Activated T-cell treated with anti-CD3 and anti-CD28 coated beads, Interleukin-2, amount 50 U/mL, for 24 hours (primary cell): ENCODE measurements at places on chromosomes 7 and 10.

- no peak for DNase-seq
These were observed 646.7 kb downstream of the PARD3 start for GRCh38 chr10:34168439-34168838.

GRCh38 chr7:66634816-66635215, 6.1 kb downstream of the KCTD7 start:
- no peak for DNase-seq

- no peak for DNase-seq
These were observed 2.5 kb downstream of the PRR15 start for GRCh38 chr7:29565982-29566746.

- DNase-seq: no peak
These were observed 366.2 kb downstream of the PCDH15 start for GRCh38 chr10:54434782-54435181.

DNA sequence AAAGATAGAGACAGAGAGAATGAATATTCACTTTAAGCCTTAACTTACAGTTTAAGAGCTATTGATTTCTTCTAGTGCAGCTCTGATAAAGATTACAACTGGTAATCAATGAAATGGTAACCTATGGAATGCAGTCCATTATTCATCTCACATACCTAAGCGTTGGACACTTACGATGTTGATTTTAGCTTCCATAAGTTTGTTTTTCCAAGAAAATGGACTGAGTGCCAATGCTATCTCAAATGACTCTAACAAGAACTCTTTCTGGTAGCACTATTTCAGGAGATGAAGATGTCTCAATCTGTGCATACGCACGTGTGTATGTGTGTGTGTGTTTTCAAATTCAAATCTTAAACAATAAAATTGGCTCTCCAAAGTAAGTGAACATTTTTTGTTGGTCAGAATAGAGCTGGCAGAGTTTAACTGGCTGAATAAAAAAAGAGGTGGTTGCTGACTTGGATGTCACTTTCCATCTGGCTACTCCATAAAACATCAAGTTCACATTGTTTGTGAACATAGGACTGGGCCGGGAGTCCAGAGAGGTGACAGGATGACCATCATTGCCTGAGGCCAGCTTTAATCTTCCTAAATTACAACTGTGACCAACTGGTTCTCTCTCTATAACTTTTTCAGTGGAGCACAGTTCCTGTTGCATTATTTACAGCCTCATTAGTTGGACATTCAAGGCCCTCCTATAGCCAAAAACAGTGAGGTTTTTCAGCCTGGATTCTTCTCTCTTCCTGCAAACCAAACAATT, 106.9 kb upstream of the CSTF2T start:
- no peak for DNase-seq

GRCh38 chr7:139623518-139623917, 100.0 kb downstream of the CLEC2L start:
- no peak for DNase-seq

DNA sequence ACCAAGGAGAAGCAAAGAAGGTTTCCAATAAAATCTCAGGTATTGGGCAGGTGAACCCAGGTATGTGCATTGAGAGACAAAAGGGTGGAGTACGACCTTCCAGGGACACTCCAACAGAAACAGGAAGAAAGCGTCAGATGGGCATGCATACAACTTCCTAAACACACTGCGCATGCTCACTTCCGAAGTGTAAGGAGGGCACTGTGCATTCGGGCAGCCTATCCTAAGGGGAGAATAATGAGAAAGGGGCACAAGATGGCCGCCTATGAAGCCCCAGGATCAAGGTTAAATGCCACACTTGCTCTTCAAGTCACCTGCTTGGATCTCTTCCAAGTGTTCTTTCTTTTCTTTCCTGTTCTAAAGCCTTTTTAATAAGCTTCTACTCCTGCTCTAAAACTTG, 39.4 kb upstream of the PRSS1 start:
- no peak for DNase-seq

GRCh38 chr10:102546606-102547320, 43.0 kb downstream of the SUFU start:
- no peak for DNase-seq

GRCh38 chr7:155811895-155812761, at the start of gene SHH:
SHH (minus strand) TSS chr7:155812463; CDS start chr7:155812122, 341 bp downstream.
- no peak for DNase-seq

- DNase-seq: peak; percentile 53
These were observed 171.4 kb downstream of the ST7 start for GRCh38 chr7:117124591-117125220.

- DNase-seq: peak; percentile 82
These were observed 123.1 kb upstream of the ADO start for GRCh38 chr10:62681211-62681940.

DNA sequence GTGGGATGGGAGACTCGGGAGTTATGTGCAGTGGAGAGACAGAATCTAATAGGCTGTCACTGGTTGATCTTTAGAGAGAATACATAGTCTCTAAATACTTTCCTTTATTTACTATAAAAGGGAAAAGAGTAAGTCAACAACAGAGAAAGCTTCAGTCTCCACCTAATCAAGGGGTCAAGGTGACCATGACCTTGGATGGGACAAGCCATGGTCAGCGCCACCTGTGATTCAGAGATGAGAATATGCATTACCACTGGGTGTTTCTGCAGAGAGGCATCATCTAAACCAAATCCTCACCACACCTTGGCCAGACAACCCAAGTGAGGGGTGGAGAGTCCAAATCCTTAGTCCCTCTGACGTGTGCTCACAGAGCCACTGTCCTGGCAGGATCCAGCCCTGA, 39.9 kb downstream of the TNS3 start:
- no peak for DNase-seq

- no peak for DNase-seq
These were observed 1.6 kb upstream of the COL13A1 start for GRCh38 chr10:69800109-69800508.
